Naive thymus-derived CD8-positive, alpha-beta T cell (primary cell): ENCODE measurements at places on chromosomes 1 and 21. TPM values are rescaled to one million over a fixed set of nuclear protein-coding genes. Genes with fewer than 3 reads are reported as not detected.

The VANGL1 gene
- 0.55 TPM for total RNA-seq

The GORAB gene
- 28.5 TPM for total RNA-seq

The MYOC gene
- not detected for total RNA-seq

The LPAR3 gene
- 1.4 TPM for total RNA-seq

- DNase-seq, result no peak
Measured at GRCh38 chr1:156618853-156619581, at the start of gene HAPLN2. Gene HAPLN2, plus strand, starts transcription at chr1:156619415. Its CDS starts 4,076 bp downstream, at chr1:156623491.

DNA sequence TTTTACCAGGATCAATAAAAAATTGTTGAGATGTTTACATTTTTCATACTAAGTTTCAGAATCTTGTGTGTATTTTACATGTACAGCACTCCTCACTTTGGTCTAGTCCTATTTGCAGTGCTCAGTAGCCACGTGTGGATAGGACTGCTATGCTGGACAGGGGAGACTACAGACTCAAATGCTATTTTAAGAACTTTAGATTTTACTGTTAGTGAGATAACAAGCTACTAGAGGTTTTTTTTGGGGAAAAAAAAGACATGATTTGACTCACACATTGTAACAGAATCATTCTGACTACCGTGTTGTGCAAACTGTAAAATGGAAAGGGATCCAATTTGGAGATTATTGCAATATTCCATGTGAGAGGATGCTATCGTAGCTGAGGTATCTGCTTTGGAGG lies 418.9 kb upstream of the PRMT6 start:
- no peak for DNase-seq

The ARTN gene
- 0.25 TPM for total RNA-seq

DNA sequence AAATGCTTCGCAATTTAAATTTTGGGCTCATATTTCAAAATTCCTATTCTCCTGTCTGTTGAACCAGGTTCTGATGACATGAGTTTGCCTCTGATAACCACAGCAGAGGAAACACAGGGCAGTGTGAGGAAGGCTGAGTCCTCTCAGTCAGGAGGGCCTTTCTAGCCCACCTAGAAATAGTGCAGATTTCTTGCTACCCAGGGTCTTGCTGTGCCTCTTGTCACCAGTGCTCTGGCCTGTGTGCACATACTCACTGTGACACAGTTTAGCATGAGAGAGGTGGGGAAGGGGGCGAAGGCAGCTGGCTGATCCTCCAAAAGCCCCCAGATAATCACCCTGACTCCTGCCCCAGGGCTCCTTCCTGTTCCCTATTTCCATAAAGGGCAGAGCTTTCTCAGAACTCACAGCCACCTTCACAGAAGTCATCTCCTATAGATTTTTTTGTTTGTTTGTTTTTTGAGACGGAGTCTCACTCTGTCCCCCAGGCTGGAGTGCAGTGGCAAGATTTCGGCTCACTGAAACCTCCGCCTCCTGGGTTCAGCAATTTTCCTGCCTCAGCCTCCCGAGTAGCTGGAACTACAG lies 23.7 kb downstream of the ERRFI1 start:
- no peak for DNase-seq

The ARHGAP30 gene
- 233 TPM for total RNA-seq

The PPFIA4 gene
- 1.4 TPM for total RNA-seq

DNA sequence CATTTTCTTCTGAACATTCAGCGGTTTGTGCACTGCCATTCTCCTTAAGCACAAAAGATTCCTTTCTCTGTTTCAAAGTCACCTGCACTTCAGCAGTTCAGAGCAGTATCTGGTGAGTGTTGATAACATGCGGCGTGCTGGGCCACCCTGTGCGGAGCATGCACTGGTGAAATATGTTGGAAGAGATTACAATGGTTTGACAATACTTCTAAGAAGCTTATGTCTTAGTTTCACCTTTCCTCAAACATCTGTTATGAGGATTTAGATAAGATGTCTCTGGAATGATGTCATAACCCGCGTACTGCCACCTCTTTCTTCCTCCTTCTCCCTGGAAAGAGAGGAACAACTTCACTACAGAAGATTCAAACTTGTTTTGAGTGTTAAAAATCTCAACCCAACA lies 650.3 kb downstream of the AJAP1 start:
- DNase-seq, result no peak

The FAM110D gene
- not detected for total RNA-seq

DNA sequence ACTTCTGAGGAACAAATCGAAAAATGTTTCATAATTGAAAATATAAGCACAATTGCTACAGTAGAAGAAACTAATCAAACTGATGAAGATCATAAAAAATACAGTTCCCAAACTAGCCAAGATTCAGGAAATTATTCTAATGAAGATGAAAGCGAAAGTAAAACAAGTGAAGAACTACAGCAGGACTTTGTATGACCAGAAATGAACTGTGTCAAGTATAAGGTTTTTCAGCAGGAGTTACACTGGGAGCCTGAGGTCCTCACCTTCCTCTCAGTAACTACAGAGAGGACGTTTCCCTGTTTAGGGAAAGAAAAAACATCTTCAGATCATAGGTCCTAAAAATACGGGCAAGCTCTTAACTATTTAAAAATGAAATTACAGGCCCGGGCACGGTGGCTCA lies 30.6 kb downstream of the IFNAR1 start:
- no peak for DNase-seq

DNA sequence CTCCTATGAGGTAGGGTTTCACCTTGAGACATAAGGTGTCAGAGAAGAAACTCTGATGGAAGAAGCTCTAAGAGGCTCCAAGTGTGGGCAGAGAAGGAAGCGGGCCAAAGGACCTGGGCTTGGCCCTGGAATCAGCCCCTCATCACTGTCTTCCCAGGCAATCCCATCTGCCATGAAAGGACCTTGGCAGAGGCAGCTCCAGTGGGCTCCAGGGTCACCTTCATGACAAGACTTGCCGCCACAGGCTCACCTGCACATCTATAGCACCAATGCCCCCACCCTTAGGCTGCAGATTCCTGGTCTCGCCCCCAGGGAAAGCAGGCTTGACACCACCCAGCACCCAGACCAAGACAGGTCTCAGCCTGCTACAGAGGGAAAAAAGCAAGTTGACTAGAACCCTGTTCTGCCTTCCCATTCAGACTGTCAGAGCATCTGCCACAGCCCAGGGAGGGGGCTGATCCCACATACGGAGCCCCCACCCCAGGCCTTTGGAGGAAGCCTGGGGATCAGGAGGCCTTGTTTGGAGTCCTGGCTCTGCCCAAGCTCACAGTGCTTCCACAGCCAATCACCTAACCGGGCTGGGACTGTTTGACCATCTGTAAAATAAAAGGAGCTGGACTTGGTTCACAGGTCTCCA lies 490 bp upstream of the FAM110D start:
- DNase-seq, result no peak

DNA sequence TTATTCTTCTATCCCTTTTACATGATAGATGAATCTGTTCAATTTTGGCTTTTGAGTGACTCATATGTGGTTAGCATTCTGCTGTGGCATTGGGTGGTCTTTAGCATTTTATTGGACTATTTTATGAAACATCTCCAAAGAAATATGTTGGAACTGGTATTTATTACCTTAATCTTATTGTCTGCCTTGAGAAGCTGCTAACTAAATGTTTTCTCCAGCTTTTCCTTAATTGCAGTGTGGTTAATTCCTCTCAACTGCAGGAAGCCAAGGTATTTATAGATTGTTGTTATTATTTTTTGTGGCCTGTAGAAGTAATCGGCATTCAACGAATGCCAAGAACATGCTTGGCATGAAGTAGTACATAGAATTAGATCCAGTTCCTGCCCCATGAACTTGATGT lies 64.1 kb downstream of the NOS1AP start:
- no peak for DNase-seq

DNA sequence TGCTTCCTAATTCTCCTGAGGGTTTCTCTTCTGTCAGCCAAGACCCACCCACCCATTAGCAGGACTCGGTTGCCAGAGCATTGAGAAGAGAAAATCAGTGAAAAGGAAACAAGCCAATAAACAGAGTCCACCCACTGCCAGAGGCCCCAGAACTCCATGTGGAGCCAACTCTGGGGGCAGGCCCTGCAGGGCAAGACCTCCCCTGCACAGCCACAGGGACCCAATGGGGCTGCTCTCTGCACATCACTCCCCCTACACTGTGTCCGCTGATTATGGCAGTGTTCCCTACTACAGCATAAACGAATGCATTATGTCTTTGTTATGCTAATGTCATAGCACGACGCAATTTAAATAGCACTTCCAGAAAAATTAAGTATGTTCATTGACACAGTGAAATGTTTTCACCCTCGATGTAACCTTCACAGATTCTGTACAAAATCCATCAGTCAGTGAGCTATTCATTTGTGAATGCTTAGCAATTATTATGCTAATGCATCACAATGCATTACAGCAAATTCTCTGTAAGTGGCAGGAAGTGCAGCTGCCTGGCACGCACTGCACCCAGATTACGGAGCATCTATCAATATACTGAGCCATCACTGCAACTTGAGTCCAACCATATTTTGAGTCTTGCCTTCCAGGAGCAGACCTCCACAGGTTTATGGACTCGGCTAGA lies 56.4 kb downstream of the GRIK3 start:
- DNase-seq, result no peak
